SJCRH30 (cell line): ENCODE measurements at places on chromosomes 1 and 21.

GRCh38 chr1:24896596-24897262, 33.3 kb downstream of the RUNX3 start:
- DNase-seq: no peak
- H3K4me1 ChIP-seq: no peaks in the 10 kb centered on the region
- no peak overlapping the region for H3K27ac ChIP-seq

GRCh38 chr21:42187976-42188653, 30.8 kb upstream of the ABCG1 start:
- peaks cover 3% of the 10 kb centered on the region; the same call in 1 of the 2 replicates for H3K4me1 ChIP-seq
- no peak overlapping the region for H3K27ac ChIP-seq
- no peaks in the 10 kb centered on the region for H3K27me3 ChIP-seq
- H3K4me3 ChIP-seq: no peak overlapping the region
- no peak for DNase-seq

DNA sequence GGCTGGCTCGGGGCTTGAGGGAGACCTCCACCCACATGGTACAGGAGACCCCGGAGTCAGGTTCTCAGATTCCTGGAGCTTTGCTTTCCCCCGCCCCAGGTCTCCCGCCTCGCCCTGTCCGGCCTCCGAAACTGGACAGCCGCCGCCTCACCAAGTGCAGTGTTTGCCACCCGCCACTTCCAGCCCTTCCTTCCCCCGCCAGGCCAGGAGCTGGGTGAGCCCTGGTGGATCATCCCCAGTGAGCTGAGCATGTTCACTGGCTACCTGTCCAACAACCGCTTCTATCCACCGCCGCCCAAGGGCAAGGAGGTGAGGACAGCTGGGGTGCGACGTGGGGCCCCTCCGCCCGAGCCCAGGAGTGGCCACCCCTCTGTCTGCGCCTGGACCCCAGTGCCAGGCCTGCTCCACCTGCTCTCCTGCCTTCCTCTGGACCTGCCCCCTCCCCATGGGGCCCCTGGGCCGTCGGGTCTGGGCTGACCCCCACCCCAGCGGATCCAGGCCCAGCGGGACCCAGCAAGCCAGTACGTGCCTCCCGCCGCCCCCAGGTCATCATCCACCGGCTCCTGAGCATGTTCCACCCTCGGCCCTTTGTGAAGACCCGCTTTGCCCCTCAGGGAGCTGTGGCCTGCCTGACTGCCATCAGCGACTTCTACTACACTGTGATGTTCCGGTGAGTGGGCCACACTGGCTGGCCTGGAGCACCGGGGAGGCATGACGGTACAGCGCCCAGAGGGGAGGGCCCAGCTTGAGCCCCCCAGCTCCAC, 8.7 kb downstream of the SELENON start:
- no peak overlapping the region for H3K27ac ChIP-seq
- H3K4me3 ChIP-seq: no peak overlapping the region
- peaks cover 4% of the 10 kb centered on the region for H3K36me3 ChIP-seq
- no peak for DNase-seq
- H3K4me1 ChIP-seq: no peaks in the 10 kb centered on the region

DNA sequence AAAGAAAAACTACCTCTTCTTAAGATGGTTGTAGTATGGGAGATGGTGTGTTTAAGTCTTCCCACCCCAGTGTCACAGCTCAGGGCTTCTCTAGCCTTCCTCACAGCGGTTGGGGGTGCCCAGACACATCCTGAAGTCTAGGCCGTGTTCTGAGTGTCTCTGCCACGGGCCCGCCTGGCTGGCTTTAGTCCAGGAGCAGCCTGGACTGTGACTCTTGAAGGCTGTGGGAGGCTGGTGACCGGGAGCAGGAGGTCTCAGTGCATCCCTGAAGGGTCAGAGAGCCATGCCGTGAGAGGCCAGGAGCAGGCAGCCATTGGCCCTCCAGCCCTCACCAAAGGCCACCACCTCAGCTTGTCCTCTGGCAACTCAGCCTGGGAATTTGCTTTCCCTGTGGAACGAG, 4.5 kb downstream of the EPHX1 start:
- no peak overlapping the region for H3K4me3 ChIP-seq
- no peak overlapping the region for H3K27ac ChIP-seq
- H3K36me3 ChIP-seq: no peaks in the 10 kb centered on the region
- no peak for DNase-seq
- H3K4me1 ChIP-seq: no peaks in the 10 kb centered on the region

DNA sequence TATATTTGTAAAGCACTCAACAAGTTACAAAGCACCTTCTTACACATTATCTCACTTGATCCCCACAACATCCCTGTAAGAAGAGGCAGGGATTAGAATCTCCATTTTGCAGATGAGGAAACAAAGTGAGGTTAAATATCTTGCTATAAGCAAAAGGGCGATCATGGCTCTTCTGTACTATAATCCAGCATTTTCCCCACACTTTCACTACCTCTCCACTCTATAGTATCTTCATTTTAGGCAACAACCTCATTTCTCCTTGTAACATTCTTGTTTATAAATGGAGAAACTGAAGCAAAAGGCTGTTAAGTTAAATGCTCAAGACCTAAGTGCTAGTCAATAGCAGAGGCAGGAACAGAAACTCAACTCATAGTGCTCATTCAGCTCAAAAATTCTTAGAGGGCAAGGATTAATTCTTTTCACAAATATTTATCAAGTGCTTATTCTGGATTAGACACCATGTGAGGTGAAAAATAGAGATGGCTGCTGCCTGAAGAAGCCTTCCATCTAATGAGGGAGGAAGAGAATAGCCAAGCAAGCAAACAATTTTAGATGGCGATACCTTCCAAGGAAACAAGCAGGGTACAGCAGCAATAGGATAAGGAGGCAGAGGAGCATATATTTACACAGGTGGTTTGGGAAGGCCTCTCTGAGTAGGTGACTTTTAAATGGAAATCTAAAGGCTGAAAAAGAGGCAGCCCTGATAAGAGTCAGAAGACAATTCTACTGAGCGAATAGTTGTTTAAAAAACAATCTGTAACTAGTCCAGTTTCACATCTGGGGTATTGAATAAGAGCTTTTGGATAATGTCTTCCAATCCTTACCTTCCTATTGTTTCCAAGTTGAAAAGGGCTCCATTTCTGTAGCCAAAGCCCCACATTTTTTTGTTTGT, 3.5 kb downstream of the ERRFI1 start:
- H3K27ac ChIP-seq: no peak overlapping the region
- peak overlapping the region; percentile 88 for H3K4me3 ChIP-seq
- DNase-seq: no peak
- peaks cover 60% of the 10 kb centered on the region for H3K4me1 ChIP-seq
- no peaks in the 10 kb centered on the region for H3K27me3 ChIP-seq
- peaks cover 70% of the 10 kb centered on the region for H3K36me3 ChIP-seq

DNA sequence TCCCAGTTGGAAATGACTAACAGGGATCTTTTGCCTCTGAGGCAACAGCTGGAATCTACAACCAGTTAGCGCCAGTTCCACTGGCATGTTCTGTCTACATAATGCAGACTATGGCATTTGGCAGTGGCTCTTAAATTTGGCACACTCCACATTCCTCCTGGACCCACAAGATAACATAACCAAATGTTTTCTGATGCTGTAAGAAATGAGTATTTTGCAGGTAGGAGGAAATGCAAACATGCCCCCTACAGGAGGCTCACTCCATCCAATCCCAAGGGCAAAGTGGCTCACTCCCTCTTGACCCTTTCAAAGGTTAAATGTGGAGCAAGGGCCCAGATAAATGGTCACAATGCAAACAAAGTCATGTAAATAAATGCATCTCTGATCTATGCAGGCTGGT, 129.2 kb upstream of the PROX1 start:
- H3K4me1 ChIP-seq: no peaks in the 10 kb centered on the region
- H3K4me3 ChIP-seq: no peak overlapping the region
- no peaks in the 10 kb centered on the region for H3K36me3 ChIP-seq
- H3K27me3 ChIP-seq: no peaks in the 10 kb centered on the region
- H3K27ac ChIP-seq: no peak overlapping the region

DNA sequence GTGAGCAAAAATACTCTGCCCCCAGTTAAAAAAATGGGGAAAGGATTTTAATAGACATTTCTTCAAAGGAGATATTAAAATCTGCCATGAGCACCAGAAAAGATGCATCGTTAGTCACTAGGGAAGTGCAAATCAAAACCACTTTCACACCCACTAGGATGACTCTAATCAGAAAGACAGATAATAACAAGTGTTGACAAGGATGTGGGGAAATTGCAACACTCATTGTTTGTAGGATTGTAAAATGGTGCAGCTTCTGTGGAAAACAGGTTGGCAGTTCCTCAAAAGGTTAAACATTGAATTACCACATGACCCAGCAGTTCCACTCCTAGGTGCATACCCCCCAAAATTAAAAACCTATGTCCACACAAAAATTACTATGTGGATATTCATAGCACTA, 112.3 kb downstream of the KCNJ6 start:
- DNase-seq: no peak
- no peaks in the 10 kb centered on the region for H3K4me1 ChIP-seq
- 0 out of 2 replicates have a peak, but pooled peaks cover 6% of the 10 kb centered on the region for H3K27me3 ChIP-seq
- H3K4me3 ChIP-seq: no peak overlapping the region
- no peak overlapping the region for H3K27ac ChIP-seq

DNA sequence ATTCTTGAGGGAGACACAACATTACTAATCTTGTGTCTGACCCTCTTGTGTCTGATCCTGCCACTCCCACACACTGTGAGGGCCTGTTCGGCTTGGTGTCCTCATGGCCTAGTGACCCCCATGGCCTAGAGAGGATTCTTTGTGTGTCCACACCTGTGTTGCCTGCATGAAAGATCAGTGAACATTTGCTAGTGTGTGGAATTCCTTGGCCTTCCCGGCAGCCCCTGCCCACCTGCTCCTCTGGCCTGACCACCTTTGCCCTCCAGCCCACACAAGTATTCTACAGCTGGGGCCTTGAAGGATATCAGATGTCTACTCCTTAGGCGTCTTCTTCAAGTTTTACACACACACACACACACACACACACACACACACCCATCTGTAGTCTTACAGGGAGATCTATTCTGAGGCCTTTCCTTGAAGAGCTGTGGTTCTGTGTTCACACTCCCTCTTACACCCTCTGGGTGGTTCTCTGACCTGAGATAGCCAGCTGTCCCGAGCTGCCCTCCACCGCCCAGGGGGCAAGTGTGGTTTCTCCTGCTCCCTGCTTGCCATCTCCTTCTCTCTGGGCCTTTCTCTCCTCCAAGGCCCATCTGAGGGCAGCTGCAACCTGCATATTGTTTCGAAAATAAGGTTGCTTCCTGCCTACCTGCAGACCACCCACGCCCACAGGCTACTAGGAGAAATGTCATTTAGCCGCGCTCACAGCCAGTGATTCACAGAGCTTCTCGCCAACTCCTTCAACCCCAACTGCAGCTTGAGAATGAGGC, 45.4 kb downstream of the CD247 start:
- H3K27ac ChIP-seq: no peak overlapping the region
- DNase-seq: peak; percentile 31
- H3K4me1 ChIP-seq: peaks cover 25% of the 10 kb centered on the region

GRCh38 chr1:145751491-145752037, 32.3 kb downstream of the CD160 start:
- H3K4me1 ChIP-seq: peaks cover 17% of the 10 kb centered on the region
- DNase-seq: no peak
- H3K4me3 ChIP-seq: no peak overlapping the region
- H3K36me3 ChIP-seq: peaks cover 6% of the 10 kb centered on the region; the same call in 1 of the 2 replicates
- no peaks in the 10 kb centered on the region for H3K27me3 ChIP-seq
- no peak overlapping the region for H3K27ac ChIP-seq

DNA sequence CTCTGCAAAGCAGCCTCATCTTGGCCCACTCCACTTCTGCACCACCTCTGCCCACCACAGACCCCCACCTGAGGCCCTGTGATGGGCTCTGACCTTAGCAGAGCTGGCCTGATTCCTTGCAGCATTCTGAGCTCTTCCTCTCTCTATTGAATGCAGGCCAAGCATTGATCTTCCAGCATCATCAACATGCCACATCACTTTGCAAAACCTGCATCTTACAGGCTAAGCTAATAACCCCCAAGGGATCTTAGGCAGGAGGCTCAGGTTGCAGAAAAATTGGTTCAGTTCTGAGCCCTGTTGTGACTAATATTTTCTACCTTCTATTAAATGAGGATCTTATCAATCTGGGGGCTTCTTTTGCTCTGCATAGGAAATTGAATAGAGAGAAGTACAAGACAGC, 78.7 kb downstream of the ATP1A1 start:
- H3K4me3 ChIP-seq: no peak overlapping the region
- no peaks in the 10 kb centered on the region for H3K27me3 ChIP-seq
- H3K4me1 ChIP-seq: peaks cover 17% of the 10 kb centered on the region
- no peak for DNase-seq
- H3K27ac ChIP-seq: no peak overlapping the region
- no peaks in the 10 kb centered on the region for H3K36me3 ChIP-seq

DNA sequence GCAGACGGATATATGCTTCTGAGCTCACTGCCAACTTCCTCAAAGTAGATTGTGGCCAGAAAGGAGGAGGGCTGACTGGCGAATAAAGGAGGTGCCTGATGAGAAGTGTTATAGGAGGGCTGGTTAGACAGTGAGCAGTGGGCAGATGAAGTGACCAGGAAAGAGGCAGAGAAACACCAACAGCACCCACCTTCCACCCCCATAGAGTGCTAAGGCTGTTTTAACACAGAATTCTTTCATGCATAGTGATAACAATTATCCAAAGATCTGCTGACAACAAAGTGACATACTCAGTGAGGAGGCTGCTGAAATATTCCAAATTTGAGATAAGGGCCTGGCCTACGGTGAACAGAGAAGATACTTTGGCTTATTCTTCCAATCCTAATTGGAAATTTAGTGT, 21.2 kb upstream of the MTR start:
- no peaks in the 10 kb centered on the region for H3K4me1 ChIP-seq
- no peak overlapping the region for H3K27ac ChIP-seq
- no peaks in the 10 kb centered on the region for H3K36me3 ChIP-seq
- H3K4me3 ChIP-seq: no peak overlapping the region

DNA sequence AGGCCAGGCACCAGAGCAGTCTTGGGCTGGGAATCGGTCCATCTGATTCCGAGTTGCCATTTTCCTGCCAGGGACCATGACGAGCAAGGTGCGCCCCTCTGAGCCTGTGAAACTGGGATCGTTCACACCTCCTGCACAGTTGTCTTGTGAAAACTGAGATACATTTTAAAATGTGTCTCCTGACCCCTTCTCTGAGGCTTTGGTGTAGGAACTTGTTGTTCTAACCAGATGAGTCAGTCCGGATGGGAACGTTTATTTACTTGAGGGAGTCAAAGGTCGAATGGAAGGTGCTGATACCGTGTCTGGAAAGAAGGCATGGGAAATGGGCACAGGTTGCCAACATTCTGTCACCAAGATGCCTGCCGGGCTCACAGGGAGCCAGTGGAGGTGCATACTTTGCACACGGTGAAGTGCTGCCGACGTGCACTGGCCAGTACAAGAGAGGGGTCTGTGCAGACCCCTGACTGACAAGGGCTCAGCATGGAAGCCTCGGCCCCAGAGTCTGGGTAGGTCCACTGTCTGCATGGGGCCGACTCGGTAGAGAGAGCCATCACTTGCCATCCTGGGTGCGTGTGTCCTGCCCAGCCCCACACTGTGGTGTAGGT, 7.4 kb upstream of the KCNN3 start:
- no peak overlapping the region for H3K27ac ChIP-seq
- no peak overlapping the region for H3K4me3 ChIP-seq
- 0 out of 2 replicates have a peak, but pooled peaks cover 2% of the 10 kb centered on the region for H3K4me1 ChIP-seq
- no peaks in the 10 kb centered on the region for H3K36me3 ChIP-seq
- H3K27me3 ChIP-seq: no peaks in the 10 kb centered on the region
- no peak for DNase-seq

DNA sequence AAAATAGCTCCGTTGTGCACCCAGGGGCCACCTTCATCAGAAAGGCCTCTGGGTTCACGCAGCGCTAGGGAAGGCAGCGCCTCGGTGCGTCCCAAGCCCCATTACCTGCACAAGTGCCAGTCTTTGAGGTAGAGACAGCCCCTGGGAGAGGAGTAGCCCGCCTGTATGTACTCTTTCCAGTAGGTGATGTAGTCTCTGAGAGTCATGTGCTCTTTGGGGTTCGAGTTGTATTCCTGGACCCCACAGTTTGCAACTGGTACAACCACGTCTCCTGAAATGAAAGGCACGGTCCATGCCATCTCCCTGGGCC, 601 bp downstream of the JMJD4 start:
- H3K27me3 ChIP-seq: no peaks in the 10 kb centered on the region
- peak overlapping the region; percentile 61 for H3K27ac ChIP-seq
- H3K4me1 ChIP-seq: no peaks in the 10 kb centered on the region
